DMS79 (cell line): ENCODE measurements at places on chromosomes 11 and 22.

DNA sequence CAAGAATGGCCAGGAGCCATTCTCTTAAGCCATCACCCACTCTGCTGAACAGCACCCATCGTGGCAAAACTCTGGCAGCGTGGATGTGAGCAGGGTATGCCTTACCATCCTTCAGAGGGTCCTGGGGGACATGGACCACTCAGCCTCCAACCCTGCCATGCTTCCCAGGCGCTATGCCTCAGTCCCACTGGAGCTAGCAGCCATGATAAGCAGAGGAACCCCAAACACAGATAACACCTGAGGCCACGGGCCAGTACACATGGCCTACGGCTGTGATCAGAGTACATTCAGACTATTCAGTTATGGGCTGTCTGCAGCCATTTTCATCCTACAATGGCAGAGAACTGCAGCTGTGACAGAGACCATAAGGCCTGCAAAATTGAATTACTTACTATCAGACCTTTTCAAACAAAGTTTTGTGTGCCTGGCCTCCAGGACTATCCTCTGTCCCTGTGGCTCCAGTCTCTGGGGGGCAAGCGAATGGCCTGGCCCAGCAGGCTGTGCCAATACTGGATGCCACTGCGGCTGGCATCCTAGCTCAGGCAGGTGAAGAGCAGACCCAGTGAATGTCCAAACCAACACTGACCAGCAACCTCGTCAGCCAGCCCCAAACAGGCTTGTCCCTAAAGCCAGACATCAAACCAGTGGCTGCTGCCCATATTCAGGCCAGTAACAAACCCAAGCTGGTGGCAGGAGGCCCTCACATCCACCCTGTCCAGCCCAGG, 6.9 kb downstream of the ARVCF start:
- DNase-seq: no peak

DNA sequence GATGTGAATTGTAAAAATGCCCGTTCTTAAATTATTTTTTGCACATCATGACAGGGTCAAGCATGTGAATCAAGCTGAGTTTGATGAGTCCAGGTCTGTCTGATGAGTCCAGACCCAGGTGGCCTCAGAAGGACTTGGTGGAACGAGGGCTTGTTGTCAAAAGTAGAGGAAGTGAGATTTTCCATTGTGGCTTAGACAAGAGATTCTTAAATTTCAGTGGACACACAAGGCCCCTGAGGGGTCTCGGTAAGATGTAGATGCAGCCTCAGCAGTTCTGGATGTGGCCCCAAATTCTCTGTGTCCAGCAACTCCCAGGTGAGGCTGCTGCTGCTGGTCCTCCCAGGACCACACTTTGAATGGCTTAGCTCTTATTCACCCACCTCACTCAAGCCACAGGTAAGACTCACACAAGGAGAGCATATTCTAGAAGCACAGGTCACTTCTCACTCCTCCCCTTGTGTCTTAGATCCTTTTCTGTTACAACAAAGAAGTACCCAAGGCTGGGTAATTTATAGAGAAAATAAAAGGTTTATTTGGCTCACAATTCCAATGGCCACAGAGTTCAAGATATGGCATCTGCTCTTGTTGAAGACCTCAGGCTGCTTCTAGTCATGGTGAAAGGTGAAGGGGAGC, 98.8 kb downstream of the GGTLC2 start:
- DNase-seq: no peak

DNA sequence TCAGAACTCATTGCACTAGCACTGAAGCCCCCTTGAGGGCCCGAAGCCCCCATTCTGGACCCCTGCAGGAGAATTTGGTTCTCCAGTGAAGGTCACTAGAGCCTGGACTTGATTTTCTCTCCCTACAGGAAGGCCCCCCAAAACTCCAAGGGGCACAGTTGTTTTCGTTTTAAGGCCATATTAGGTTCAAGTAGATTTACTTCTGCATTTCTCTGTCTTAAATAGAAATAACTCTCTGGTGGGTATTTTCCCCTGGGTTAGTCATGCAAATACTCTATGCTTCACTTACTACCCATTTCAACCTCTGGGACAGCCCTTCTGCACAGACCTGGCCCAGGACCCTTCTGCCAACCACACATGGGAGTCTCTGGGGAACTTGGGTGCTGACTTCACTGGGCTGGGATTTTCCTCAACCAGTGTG, 41.6 kb downstream of the WEE1 start:
- no peak for DNase-seq

DNA sequence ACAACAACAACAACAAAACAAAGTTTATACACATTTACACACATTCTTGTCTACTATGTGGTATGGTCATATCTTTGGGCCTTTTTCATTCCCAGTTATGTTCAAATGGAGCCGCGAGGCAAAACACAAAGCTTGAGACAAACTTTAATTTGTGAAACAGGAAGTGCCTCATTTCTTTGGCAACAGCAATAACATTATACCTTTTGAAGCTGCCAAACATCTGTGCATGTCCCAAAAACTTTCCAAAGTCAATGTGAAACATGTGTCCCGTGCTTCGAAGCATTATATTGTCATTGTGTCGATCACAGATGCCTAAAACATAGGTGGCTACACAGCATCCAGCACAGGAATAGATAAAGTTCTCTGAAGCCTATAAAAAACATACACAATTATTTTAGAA, 25.0 kb upstream of the RPS13 start:
- DNase-seq: no peak

- DNase-seq: peak; percentile 76
Observed at GRCh38 chr11:129317571-129317970, 58.1 kb upstream of the BARX2 start.
